Activated CD4-positive, alpha-beta T cell treated with anti-CD3 and anti-CD28 coated beads for 36 hours (primary cell): ENCODE measurements at places on chromosomes 7 and 10. TPM values are rescaled to one million over a fixed set of nuclear protein-coding genes. Genes with fewer than 3 reads are reported as not detected.

DNA sequence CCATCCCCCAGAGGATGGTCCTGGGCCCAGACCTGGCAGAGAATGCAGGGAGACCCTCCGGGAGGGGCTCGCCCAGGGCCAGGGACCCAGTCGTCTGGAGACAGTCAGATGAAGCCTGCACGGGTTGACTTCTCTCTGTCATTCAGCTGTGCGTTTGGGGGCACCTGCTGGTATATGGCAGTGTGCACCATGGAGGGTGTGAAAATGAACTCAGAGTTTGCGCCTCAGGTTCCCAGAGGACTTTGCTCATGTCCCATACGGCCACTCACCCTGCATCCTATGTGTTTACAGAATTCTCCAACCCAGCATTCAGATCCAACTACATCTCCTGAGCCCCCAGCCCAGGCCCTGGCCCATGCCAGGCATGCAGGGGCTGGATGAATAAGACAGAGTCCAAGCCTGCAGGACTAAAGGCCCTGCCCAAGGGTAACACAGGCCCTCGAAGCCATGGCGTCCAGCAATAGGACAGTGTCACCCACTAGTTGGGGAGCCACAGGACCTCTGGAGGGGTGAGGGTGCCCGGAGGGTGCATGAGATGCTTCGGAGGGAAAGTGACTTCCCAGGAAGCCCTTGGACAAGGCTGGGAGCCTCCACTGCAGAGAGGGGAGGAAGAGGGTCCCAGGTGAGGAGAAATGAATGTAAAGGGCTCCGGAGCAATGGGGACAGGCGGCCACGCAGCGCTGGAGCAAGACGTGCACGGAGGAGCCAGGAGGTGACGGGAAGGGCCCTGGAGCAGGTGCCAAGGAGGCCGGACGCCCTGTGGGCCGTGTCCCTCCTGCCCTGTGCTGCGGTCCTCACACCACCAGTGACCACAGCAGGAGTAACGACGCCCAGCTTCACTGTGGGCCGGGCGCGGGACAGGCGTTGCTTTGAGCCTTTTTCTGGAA, 36.3 kb downstream of the CALML3 start:
- DNase-seq: no peak

DNA sequence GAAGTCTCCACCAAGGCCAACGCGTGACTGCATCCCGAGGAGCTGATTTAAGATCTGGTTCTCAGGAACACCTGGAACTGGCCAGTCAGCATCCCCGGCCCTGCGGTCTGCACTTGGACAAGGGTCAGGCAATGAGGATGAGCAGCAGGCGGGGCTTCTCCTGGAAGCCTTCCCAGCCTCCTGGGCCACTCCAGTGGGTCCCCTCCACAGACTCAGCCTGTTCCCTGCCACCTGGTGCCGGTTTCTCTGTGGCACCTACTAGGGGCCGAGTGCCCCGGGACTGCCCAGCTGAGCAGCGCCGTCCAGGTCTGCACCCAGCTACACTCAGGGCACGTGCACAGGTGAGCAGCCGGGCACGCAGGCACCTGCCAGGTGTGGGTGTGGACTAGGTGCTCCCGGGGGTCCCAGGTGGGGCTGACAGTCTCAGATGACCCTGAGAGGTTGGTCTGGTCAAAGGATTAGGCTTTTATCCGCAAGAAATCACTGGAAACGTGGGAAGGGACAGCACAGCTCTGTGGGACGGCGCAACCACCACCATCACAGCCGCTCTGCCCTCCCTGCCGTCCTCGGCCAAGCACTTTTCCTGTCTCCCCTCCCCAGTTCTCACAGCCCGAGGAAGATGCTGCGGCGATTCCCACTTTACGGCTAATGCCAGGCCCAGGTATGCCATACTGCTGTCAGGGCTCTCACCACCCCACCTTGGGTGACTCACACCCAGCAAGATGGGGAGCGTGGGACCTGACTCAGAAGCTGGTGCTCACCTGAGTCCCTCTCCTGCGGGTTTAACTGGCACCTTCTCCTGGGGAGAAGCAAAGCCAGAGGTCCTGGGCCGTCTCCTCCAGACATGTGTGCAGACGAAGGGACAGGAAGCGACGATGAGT, 166.0 kb downstream of the RNF216 start:
- DNase-seq: no peak

- DNase-seq: no peak
Measured at GRCh38 chr10:80702143-80702542, 164.4 kb downstream of the SH2D4B start.

GRCh38 chr7:40646717-40647116, 511.9 kb downstream of the SUGCT start:
- no peak for DNase-seq

GRCh38 chr7:155466814-155467733, 9.1 kb downstream of the EN2 start:
- peak; percentile 81 for DNase-seq

- DNase-seq: no peak
Measured at GRCh38 chr7:1254281-1255079, 21.8 kb downstream of the UNCX start.

DNA sequence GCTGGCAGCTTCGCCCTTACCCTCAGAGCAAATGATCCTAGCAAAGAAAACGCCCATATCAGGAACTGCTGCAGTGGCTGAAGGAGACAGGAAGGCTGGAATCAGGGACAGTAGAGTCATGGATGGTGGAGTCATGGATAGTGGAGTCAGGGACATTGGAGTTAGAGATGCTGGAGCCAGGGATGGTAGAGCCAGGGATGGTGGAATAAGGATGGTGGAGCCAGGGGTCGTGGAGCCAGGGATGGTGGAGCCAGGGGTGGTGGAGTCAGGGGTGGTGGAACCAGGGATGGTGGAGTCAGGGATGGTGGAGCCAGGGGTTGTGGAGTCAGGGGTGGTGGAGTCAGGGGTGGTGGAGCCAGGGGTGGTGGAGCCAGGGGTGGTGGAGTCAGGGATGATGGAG, 31.3 kb downstream of the C10orf105 start:
- no peak for DNase-seq

GRCh38 chr7:24455813-24456525, 117.3 kb upstream of the PALS2 start:
- DNase-seq: no peak

- no peak for DNase-seq
Measured at GRCh38 chr10:132264306-132264950, 43.3 kb downstream of the STK32C start.

GRCh38 chr7:90560730-90561129, 35.4 kb upstream of the CDK14 start:
- no peak for DNase-seq

DNA sequence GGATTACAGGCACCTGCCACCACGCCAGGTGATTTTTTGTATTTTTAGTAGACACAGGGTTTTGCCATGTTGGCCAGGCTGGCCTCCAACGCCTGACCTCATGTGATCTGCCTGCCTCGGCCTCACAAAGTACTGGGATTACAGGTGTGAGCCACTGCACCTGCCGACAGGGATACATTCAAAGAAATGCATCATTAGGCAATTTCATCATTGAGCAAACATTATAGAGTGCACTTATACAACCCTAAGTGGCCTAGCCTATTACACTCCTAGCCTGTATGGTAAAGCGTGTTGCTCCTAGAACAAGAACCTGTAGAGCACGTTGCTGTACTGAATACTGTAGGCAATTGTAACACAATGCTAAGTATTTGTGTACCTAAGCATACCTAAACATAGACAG, 350.3 kb downstream of the GALNT17 start:
- DNase-seq: no peak

The GCK gene
- total RNA-seq: 1.3 TPM

The EPHA1 gene
- 2.8 TPM for total RNA-seq

The ZNF485 gene
- 7.6 TPM for total RNA-seq

The MMP21 gene
- not detected for total RNA-seq

The PPP2R2D gene
- 39.3 TPM for total RNA-seq

The SP8 gene
- not detected for total RNA-seq

The FXYD4 gene
- total RNA-seq: not detected
